ENCODE measurements at places on chromosomes 6 and 20. TPM values are rescaled to one million over a fixed set of nuclear protein-coding genes. Genes with fewer than 3 reads are reported as not detected.

Gene EDN1
- total RNA-seq = 0.36 TPM

Gene MICB
- 36.1 TPM for total RNA-seq

Gene SLC17A3
- 0.66 TPM for total RNA-seq

Gene SOX18
- 1.3 TPM for total RNA-seq

Gene GABRR1
- total RNA-seq = not detected

Gene SAPCD1
- 16.7 TPM for total RNA-seq

Gene OR2J3
- not detected for total RNA-seq

Gene CUL9
- 42.2 TPM for total RNA-seq

- peak; percentile 56 for DNase-seq
Measured at GRCh38 chr6:26272171-26272637, 92.8 kb upstream of the BTN3A2 start.

- DNase-seq = no peak
Measured at GRCh38 chr6:47603227-47603626, 95.2 kb upstream of the ADGRF4 start.

- DNase-seq = no peak
Measured at GRCh38 chr6:139743664-139744437, 369.4 kb upstream of the CITED2 start.

DNA sequence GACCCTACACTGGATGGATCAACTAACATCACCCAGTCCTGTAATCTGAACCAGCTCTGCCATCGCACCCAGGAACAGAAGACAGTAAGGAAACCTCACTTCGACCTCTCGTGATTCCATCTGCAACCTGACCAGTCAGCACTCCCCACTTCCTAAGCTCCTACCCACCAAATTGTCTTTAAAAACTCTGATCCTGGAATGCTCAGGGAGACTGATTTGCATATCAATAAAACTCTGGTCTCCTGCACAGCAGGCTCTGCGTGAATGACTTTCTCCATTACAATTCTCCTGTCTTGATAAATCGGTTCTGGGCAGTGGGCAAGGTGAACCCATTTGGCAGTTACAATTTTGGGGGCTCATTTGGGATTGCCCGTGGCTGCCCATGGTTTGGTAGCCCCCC, 18.3 kb upstream of the AGPAT4 start:
- no peak for DNase-seq

- no peak for DNase-seq
Measured at GRCh38 chr6:149990661-149991471, 27.1 kb downstream of the ULBP1 start.

GRCh38 chr6:40688214-40688761, 101.1 kb upstream of the LRFN2 start:
- no peak for DNase-seq

DNA sequence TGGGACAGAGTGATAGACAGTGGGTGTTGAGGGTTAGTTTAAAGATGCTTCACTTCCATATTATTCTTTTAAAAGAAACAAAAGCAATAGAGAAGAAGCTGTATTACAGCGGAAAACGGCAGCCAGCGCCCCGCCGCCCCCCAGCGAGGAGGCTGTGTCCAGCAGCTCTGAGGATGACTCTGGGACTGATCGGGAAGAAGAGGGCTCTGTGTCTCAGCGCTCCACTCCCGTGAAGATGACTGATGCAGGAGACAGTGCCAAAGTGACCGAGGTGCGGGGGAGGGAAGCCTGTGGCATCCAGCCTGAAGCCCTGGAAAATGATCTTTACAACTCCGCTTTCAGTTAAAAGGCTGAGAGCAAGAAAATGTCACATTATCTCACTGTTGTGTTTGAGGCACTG, 100.2 kb downstream of the FIG4 start:
- no peak for DNase-seq

DNA sequence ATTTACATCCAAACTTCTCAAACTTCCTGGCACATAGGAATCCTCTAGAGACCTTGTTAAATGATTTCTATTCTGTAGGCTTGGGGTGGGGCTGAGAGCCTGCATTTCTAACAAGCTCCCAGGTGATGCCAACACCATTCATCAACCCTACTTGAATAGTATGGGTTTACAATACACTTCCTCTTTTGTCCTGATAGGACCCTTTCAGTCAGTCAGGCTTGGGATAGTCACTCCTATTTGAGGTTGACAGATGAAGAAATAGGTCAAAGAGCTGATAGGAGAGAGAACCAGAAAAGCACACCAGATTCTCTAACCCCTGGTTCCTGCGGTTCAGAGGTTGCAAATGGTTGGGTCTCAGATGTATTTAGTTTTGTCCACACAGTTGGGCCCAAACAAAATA, 273.4 kb downstream of the TSHZ2 start:
- DNase-seq = no peak

GRCh38 chr20:1900321-1900801, 5.2 kb downstream of the SIRPA start:
- no peak for DNase-seq

DNA sequence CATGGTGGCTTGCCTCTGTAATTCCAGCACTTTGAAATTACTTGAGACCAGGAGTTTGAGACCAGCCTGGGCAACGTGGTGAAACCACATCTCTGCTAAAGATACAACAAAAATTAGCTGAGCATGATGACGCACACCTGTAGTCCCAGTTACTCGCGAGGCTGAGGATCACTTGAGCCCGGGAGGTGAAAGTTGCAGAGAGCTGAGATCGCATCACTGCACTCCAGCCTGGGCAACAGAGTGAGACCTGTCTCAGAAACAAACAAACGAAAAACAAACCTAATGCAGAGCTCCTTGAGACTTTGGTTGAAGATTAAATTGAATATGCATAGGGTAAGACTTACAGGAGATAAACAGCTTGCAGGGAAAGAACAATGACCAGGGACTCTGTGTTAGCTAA, 80.8 kb downstream of the SCAF8 start:
- no peak for DNase-seq

GRCh38 chr6:142845624-142846458, 99.1 kb downstream of the HIVEP2 start:
- DNase-seq = peak; percentile 48

GRCh38 chr20:56808117-56808725, 179.1 kb downstream of the TFAP2C start:
- DNase-seq = no peak

DNA sequence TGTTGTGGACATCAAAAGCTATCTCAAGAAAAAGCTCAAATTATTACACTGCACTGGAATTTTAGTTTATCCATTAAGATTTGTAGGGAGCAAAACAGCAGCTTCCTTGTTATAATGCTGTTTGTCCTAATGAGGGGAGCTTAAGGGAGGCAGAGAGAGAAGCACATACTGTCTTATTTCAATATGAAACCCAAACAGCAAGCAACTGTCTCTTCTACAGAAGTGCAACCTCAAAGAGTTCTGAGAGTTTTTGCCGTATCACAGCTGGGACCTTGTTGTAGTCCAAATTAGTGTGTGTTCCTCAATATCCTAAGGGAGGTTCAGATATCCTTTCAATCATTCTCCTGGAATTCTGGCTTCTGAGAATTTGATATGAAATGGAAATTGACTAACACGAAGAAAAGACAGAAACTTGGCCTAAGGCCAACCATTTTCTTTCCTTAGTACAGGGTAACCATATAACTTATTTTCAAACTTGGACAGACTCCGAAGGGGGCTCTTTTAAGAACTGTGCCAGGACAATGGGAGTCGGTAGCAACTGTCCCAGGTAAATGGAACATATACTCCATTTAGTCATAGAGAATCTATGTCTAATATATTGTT, 149.3 kb upstream of the CCN2 start:
- DNase-seq = no peak

GRCh38 chr6:101058296-101058695, 177.2 kb upstream of the ASCC3 start:
- no peak for DNase-seq

DNA sequence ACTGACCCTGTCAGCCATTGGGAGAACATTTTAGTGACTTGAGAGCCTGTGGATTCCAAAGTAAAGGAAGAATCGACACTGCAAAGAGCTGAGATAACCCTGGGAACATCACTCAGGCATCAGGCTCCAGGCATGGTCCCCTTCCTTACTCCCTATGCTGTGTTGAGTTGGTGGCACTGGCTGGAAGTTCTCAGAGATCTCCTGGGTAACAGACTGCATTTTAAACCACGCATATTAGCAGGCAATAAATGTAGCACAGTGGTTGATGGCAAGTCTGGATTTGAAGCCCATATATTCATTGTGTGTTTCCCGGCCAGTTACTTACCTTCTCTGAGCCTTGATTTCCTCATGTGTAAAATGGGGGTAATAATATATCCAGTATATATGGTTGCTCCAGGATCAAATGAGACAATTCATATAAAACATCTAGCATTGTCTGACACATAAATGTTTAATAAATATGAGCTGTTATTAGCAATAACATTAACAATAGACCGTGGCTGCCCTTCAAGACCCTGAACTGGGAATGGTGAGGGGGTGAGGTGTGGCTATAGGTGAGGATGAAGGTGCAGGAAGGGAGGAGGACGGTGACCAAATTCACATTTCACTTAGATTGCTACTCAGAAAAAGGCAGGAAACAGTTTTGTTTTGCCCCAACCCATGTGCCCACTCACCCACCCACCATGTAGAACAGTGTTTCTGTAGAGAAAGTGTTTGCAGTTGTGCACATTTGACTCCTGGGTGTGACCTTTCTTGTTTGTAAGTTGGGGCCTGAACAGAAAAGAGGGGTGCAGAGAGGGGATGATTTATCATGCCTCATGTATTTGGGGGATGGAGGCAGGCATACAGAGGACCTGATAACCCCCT, 2.1 kb downstream of the PLCG1 start:
- DNase-seq = no peak

GRCh38 chr6:36852481-36853147, 13.4 kb upstream of the CPNE5 start:
- no peak for DNase-seq

- DNase-seq = peak; percentile 31
Measured at GRCh38 chr6:113856625-113857555, at the start of gene MARCKS. MARCKS (plus strand) TSS chr6:113857345; CDS start chr6:113857746, 401 bp downstream.

GRCh38 chr6:149922642-149923326, at the start of gene RAET1G:
RAET1G (minus strand) TSS chr6:149923121; CDS start chr6:149923010, 111 bp downstream.
- DNase-seq = peak; percentile 79

All from activated T-helper 1 cell treated with anti-CD3 and anti-CD28 coated beads, Interleukin-12 subunit alpha, Interleukin-12 subunit beta, Interleukin-2, Interleukin-4 antibody, amounts not matched to agents 30 ng/mL and 10 ng/mL and 1 ng/mL, durations not matched to agents 14 hours and 24 hours and 36 hours (primary cell).